Activated CD4-positive, alpha-beta T cell treated with anti-CD3 and anti-CD28 coated beads, Interleukin-2, amount 50 U/mL, for 16 hours (primary cell): ENCODE measurements at places on chromosomes 2 and 18.

DNA sequence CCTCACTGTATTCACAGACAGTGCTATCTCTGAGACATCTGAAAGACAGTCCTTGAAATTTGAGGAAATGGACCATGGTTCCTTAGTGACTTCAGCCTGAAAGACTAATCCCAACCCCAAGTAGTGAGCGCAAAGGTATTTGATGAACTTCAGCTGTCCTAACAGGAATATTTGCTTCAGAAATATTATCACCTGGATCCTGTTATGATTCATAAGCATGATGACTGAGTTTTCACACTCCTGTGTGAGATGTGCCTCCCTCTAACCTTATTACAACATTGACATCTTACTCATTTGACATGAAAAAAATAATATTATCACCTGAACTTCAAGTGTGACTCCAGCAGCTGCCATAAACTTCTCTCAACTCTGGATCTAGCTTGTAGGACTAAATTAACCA is 11.6 kb upstream of the MRPL19 start:
- no peak for DNase-seq

GRCh38 chr2:25246558-25247290 is 78.3 kb upstream of the POMC start:
- DNase-seq, result no peak

- DNase-seq, result peak; percentile 59
These were observed 37.5 kb upstream of the SLC38A11 start for GRCh38 chr2:164992818-164993217.

GRCh38 chr2:187656123-187656522 is 101.9 kb upstream of the TFPI start:
- DNase-seq, result no peak

GRCh38 chr2:57906152-57906732 is 140.4 kb upstream of the VRK2 start:
- peak; percentile 18 for DNase-seq
